G401 (cell line): ENCODE measurements at places on chromosomes 6 and 20.

DNA sequence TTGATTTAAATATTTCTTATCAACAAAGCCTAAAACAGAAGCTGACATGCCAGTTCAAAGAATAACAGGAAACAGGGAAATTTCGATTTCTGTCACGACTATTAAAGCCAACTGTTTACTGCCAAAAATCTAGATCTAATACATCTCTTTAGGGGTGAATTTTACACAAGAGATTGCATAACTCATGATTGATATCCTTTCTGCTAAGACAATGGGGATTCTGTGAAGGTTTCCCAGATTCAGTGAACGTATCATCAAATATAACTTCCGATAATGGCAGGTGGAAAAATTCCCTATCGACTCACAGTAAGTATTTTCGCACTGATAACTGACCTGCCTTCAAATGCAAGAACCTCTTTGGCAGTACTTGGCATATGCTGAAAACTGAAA, 42.9 kb downstream of the NHSL1 start:
- DNase-seq = no peak

DNA sequence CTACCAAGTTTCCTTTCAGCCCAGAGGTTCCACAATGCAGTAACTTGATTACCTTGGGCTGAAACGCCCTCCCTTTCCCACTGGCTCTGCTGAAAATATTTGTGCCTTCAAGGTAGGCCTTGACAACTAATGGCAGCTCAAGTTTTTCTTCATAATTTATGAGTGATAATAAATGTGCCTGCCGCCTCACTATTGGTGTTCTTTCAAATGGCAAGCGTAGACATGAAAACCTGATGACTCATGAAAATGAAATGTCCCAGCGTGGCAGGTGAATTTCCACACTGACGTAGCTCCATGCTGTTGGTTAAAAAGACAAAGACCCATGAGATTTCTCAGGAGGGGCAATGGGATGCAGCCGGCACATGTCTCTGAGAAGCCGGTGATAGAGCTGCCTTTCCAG, 107.2 kb upstream of the GGTLC1 start:
- DNase-seq = no peak

GRCh38 chr20:23404196-23404595, 17.1 kb downstream of the NAPB start:
- DNase-seq = no peak

DNA sequence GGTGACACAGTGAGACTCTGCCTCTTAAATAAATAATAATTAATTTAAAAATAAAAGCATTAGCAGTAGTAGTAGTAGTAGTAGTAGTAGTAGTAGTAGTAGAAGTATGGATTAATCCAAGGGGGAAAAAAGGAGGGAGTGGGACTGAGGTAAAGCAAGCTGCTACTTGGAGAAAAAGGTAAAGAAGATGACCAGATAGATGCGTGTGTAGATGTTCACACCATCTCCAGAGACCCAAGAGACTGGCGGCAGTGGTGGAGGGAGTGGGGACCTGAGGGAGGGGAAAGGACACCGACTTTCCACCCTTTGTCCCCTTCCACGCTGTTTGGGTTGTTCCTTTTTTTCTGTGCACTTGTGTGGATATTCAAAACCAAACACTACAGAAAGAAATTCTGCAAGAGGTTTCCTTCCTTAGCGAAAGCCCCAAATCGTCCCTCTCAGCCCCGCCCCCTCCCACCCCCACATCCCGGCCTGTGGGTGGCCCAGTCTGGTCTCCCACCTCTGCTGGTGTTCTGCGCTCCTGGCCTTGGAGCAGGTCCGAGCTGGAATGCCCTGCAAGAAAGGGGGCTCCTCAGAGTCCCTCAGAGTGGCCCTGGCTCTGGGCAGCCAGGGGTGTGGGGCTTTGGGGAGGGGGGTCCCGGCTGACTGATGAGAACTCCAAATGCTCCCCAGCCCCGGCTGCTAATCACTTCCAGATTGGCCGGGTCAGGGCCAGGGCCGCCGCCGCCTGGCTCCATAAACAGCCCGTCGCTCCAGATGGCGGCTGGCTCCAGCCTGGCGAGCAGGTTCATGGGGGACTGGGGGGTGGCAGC, 60.2 kb downstream of the UBE2V1 start:
- no peak for DNase-seq

DNA sequence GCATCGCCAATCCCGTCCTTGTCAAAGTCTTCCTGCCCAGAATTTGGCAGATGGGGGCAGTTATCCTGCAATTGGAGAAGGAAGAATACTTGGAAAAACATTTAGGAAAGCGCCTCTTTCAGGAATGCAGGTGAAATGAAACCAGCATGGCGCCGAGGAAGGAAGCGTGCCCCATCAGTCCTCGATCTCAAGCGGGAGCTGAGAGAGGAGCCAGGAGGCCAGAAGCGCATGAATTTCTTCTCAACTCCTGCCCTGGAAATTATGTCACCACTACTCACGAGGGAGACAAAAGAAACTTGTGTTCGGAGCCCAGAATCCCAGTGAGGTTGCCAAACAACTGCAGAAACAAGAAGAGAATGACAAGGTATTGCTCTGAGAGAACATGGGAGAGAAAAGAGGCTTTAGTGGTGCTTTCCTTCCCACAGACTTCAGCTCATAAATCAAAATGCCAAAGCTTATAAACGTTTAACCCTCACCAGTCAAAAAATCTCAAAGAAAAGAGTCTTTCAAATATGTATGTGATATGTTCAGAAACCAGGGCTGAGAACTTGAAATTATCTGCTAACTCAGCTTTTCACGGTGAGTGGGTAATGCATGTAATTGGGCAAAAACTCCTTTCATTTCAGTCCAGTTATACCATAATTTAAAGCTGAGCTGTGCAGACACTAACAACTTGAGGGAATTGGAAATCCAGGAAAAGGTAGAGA, 23.9 kb downstream of the THBS2 start:
- DNase-seq = no peak

DNA sequence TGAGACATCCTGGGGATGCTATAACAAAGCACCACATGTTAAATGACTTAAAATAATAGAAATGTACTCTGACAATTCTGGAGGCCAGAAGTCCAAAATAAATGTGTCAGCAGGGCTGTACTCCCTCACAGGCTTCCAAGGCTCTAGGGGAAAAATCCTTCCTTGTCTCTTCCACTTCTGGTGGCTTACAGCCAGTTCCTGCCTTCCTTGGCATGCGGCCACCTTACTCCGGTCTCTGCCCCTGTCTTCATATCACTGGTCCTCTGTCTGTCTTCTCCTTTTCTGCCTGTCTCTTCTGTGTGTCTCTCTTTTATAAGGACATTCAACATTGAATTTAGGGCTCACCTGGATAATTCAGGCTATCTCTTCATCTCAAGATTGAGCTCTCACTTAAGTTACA, 155.3 kb upstream of the SYNCRIP start:
- DNase-seq = peak; percentile 6

DNA sequence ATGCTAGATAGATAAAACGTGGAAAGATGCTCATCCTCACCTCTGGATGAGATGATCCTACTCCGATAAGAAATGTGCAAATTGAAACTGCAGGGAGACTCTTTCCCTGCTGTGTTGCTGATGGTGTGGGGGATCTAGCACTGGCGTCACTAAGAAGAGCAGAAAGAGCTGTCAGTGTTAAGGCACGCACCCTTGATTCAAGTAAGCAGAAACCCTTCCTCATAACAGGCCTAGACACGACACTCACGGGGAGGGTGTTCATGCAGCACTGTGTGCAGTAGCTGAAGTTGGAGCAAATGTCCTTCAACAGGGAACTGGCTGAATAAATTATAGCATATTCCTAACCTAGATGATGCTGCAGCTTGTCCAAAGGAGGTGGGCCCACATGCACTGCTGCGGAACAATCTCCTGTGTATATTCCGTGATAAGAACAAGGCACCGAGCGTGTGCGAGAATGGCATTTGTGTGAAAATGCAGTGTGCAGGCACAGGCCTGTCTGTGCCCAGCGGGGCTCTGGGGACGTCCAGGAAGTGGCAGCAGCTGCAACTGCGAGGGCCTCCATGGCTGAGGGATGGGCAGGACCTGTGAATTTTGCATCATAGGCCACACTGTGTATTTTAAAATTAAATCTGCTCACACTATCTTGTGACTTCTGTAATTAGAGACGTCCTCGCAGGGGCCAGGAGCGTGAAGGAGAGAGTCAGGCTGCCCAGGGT, 64.0 kb downstream of the TCP11 start:
- DNase-seq = no peak

DNA sequence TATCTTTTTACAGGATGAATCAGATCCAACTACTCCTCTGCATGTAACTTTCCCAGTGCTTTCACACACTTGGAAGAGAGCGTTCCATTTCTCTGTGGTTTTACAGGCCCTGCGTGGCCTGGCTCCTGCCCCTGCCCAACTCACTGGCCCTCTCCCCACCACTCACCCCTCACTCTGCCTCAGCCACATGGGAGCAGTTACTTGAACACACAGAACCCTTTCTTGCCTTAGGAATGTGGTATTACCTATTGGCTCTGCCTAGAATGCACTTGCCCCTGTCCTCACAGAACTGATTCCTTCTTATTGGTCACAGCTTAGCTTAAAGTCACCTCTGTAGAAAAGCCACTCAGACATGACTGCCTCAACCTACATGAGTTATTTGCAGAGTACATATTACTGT, 108.4 kb downstream of the CRYBG1 start:
- DNase-seq = no peak

DNA sequence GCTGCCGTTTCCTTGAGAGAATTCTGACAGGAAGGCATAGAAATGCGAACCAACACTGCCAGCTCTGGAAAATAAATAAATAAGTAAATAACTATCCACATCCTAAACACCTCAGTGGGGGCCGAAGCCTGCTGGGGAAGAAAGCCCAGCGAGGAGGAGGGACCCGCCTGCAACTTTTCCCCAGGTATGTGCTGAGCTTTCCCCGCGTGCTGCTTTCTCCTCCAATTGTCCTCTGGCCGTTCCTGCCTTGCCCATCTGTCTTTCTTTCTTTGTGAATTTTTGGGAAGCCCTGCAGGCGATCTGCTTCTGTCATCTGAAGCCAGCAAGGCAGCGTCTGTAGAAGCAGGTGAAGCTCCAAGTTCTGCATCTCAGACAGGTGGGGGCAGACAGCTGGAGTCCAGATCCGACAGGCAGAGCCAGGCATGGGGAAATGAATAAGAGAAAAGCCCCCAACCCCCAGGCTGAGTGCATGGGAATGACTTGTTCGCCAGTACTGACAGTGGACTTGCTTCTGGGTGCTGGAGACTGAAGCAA, 49.2 kb upstream of the IL17A start:
- peak; percentile 8 for DNase-seq

- no peak for DNase-seq
Observed at GRCh38 chr20:46607849-46608497, 43.3 kb downstream of the SLC13A3 start.

DNA sequence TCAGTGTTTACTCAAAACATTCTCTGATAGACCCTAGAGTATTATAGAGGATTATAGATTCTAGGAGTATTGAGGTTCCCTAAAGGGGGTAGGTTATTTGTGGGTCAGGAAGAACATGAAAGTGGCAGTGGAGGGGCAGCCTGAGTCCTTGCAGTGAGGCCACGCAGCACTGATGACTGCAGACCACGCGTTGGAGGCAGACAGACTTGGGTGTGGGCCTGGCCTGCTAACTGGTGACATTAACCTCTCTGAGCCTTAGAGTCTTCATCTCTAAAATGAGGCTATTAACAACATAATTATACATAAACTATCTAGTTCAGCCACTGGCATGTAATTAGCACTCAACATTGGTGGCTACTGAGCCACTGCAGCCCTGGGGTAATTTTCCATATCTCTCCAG, 16.1 kb downstream of the MTCL3 start:
- DNase-seq = no peak

GRCh38 chr6:150535151-150535804, 64.4 kb upstream of the PLEKHG1 start:
- DNase-seq = no peak

DNA sequence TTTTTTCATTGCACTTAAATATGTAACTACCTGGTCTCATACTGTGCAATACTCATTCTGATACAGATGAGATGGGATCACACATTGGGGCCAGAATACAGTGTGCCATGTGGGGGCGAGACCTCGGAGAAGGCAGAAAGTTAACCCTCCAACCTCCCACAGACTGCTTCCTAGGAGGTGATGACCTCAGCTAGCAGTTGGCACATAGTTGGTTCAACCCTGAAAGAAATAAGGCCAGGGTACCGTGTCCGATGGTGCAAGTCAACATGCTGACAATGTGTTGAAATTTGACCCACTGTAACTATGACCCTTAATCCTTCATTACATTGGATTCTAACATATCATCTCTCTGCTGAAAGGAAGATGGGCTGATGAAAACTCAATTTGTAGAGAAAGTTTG, 61.9 kb downstream of the GJA10 start:
- no peak for DNase-seq

DNA sequence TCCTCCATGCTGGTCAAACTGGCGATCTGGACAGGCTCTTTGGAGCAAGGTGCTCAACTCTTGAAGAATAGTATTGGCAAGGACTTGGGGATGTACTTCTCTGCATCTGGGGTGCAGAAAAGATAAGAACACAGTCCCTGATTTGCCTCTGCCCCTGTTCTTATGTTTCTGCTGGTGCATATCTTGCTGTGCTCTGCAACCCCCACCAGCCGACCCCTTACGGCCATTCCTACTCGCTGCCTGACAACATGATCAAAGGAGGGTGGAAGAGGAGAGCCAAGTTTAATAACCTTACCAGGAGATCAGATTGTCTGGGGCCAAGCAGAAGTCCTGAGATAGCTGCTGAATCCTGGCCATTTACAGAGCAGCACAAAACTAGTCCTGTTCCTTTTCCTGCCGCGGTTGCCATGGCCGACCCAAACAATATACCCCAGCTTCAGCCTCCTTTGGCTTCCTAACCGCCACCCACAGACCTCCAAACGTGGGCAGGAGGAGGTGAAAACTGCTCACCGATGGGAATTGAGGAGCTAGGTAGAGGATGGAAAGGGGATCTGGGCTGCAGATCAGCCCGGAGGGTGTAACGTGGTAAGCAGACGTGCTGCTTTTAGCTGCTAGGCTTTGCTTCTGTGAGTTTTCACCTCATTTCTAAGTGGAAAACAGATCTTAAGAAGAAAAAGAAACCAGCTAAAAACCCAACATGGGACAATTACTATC, 60.9 kb downstream of the ATXN1 start:
- DNase-seq = no peak

- no peak for DNase-seq
Observed at GRCh38 chr6:36381502-36382389, 5.7 kb downstream of the ETV7 start.

- DNase-seq = peak; percentile 54
Observed at GRCh38 chr6:100726666-100727065, 154.5 kb downstream of the ASCC3 start.

GRCh38 chr6:3297006-3297405, 38.3 kb downstream of the PSMG4 start:
- no peak for DNase-seq

DNA sequence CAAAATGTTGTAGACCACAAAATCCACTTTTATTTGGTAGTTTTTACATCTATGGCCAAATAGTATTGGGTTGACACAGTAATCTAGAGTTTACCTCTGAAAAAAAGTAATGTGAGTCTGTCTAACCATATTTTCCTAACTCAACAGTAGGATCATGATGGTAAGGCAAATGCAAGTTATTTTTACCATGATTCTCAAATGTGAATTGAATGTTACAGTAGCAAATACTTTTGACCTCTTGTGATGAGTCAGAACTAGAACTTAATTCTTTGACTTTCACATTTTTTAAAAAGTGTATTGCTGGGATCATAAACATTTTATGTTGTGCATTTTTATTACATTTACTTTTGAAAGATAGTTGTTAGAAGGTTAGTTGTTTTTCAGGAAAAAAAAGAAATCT, 22.0 kb downstream of the RNF146 start:
- no peak for DNase-seq
